Mesothelial cell of epicardium (in vitro differentiated cells): ENCODE measurements at places on chromosomes 5 and 9.

GRCh38 chr5:167918184-167918812 is 373.1 kb upstream of the WWC1 start:
- no peak for DNase-seq

DNA sequence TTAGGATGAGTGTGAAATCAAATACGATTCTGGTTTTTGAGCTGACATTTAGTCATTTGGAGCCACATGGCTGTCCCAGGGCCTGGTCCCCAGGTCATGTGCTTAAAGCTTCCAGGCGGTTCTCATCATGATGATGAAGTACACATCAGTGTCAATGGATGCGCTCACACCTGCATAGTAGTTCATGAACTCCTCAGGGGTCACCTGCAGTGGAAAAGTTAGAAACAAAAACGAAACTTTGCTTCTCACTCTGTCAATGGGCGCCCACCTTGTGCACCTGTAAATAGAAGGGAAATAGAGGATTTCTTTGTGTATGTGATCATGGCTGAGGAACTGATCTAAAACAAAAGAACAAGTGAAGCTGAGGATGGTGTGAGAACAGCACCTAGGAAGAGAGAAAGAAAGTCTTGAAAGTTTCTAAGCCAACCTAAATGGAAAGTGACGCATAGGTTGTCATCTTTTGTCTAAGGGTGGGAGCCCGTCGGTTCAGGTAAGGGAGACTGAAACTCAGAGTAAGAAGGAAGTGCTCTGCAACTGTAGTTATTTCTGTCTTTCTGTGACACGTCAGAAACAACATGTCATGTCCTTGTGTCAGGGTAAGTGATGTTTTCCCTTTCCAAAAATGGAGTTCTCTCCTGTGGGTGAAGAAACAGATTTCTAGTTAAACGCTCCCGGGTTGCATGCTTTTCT is 33.8 kb downstream of the CAPSL start:
- no peak for DNase-seq

DNA sequence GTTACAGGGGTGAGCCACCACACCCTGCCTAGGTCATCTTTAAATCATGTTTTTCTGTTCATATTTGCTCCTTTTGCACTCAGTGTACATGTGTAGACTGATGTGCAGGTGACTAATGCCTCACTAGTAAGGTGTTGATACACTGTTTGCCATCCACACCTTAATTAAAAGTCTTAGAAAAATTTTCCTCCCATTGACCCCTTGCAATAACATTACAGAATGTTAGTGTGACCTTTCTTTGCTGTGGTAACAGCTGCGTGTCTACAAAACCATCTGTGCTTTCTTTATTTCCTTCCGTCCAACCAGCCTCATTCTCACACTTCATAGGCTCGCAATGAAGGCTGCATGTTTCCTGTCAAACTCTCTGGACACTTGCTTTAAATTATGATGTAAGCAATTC is 6.6 kb upstream of the CEMIP2 start:
- no peak for DNase-seq

GRCh38 chr9:76571743-76572146 is 112.8 kb downstream of the GCNT1 start:
- no peak for DNase-seq

DNA sequence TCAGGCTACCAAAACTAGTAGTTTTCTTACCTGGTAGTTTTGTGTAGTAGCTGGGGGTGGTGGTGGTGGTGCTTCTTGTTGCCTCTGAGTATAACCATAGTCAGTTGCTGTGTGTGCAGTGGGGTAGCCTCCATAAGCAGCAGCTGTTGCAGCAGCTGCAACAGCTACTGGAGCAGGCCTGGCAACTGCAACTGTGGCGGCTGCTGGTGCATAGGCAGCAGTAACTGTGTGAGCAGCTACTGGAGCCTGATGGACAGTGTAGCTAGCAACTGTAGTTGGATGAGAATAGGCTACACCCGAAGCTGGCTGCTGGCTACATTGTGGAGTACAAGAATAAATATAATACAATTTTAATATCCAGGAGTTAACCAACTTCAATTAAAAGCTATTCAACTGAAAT is 24.7 kb downstream of the ZFR start:
- no peak for DNase-seq
